ENCODE measurements at places on chromosomes 7 and 10.

GRCh38 chr10:131676046-131676799 is 224.6 kb upstream of the PPP2R2D start:
- no peak for DNase-seq

DNA sequence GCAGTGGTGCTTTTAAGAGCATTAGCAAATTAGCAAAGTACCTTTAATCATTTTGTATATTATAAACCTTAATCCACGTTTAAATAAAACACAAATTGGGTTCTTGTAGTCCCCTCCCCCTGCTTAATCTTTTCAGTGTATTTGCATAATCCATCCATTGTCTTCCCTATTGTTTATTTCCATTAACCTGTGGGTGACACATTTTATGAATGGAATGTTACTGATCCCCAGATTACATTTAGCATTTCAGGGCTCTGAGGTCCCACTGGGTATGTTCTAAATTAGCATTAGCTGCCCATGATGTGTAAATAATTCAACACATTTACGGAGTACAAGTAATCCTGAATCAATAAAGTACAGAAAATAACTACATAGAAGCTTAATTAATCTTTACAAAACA is 138.4 kb upstream of the FEZF1 start:
- DNase-seq = no peak

- no peak for DNase-seq
Observed at GRCh38 chr10:62231371-62231770, 37.3 kb downstream of the RTKN2 start.

DNA sequence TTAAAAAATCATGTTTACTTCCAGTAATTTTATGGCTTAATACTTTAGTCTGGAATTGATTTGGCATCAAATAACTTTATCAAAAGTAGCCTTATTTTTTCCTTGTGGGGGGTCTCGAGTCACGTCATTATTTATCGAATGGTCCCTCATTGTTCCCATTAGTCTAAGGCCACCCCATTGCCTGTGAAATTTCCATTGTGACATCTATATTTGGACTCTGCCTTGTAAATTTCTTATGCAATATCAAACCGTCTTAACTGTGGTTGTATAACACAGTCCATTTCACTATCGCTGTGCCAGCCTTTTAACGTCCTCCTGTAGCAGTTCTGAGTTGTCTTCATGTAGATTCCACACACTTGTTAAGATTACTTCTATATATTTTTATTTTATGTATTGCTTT is 103.9 kb upstream of the RET start:
- DNase-seq = no peak

DNA sequence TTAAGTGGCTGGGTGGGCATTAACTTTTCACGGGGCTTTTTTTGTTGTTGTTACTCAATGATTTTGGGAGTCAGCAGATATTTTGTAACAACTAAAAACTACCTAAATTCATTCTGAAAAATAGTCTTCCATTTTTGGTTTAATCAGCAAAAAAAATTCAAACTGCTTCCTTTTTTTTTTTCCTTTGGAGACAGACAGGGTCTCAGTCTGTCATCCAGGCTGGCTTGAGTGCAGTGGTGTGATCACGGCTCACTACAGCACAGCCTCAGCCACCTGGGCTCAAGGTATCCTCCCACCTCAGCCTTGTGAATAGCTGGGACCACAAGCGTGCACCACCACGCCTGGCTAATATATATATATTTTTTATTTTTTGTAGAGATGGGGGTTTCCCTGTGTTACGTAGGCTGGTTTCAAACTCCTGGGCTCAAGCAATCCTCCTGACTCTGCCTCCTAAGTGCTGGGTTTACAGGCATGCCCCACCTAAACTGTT is 36.5 kb downstream of the SKIDA1 start:
- DNase-seq = no peak

- no peak for DNase-seq
Observed at GRCh38 chr10:42933448-42934340, 143.2 kb upstream of the RET start.

DNA sequence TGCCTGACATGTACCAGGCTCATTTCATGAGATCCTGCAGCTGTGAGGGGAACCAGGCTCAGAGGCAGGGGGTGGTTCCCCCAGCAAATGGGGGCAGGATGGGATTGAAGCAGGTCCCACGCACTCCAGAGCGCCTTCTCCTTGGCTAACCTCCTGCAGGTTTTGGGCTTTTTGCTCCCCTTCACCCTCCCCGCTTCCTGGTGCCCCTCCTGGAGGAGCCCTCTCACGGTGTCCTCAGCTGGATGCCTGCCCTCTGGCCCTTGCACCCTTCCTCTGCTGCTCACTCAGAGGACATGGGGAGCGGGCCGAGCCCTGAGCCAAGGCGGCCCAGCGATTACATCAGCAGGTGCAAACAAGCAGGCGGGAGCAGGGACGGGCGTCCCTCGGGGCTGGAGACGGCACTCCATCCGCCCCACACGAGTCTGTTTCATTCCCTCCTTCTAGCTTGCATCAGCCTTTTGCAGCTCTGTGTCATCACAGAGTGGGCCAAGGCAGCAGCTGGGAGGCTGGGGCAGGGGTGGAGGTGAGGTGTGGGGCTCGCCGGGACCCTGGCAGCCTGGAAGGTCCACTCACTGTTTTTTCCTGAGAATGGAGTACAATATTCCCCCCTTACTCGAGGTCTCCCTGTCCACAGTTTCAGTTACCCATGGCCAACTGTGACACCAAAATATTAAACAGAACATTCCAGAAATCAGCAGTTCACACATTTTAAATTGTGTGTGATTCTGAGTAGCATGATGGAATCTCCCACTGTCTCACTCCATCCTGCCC is 52.7 kb upstream of the SLC29A3 start:
- no peak for DNase-seq

DNA sequence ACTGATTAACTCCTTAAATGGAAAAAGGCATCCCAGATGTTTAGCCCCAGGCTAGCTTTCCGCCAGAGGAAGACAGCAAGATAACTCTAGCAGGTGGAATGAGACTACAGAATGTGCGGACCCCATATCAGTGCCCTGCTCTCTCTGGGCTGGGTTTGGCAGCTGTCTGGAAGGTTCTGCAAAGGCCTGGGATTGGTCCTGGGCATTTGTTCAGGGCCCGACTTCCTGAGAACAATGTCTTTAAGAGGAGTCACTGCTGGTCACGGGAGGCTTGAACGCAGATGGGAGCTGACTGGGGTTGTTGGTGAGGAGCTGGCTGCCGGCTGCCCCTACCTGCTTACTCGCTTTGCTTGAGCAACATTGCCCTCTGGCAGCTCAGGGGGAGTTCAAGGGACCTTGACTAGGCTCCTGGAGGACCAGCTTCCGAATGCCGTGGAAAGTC is 130.6 kb upstream of the BTBD16 start:
- no peak for DNase-seq

Measured in stimulated activated CD8-positive, alpha-beta memory T cell treated with anti-CD3 and anti-CD28 coated beads, Interleukin-7, amount 100 ng/mL, for 1 hour (primary cell).